ENCODE measurements at places on chromosomes 4 and X.

DNA sequence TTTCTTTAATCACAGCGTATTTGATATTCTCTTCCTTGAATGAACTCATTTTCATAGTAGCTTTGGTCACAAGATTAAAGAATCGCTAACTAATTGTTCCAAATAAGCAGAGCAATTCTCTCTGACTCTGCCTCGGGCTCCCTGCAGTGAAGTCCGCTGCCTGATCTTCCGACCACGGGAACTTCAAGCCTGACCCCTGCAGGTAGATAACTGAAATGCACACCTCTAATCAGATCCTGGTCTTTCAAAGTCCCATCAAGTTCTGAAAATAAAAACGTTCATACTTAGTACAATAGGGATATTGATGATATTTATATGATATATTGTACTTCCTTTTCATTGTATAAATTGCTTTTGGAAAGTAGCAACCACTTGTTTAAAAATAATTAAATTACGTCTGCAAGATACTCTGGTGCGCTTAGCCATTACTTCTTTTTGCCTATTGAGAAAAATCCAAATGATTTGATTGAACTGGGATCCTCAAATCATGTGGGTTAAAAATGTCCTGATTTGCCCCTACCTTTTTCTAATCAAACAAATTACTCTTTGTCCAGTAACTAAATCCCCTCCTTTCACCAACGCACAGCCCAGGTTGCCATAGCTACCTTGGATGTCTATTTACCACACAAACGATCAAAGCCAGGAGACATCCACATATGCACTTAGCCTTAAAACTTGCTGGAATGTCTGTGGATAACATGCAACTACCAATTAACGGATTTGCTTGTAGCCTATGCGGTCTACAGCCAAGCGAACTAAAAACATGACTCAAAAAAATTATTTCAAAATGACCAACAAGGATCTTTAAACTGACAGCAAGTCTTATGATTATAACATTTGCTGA lies 4.2 kb downstream of the MID1 start:
- peak; percentile 70 for DNase-seq

- DNase-seq, result peak; percentile 43
Measured at GRCh38 chr4:38663090-38663800, 754 bp upstream of the KLF3 start.

DNA sequence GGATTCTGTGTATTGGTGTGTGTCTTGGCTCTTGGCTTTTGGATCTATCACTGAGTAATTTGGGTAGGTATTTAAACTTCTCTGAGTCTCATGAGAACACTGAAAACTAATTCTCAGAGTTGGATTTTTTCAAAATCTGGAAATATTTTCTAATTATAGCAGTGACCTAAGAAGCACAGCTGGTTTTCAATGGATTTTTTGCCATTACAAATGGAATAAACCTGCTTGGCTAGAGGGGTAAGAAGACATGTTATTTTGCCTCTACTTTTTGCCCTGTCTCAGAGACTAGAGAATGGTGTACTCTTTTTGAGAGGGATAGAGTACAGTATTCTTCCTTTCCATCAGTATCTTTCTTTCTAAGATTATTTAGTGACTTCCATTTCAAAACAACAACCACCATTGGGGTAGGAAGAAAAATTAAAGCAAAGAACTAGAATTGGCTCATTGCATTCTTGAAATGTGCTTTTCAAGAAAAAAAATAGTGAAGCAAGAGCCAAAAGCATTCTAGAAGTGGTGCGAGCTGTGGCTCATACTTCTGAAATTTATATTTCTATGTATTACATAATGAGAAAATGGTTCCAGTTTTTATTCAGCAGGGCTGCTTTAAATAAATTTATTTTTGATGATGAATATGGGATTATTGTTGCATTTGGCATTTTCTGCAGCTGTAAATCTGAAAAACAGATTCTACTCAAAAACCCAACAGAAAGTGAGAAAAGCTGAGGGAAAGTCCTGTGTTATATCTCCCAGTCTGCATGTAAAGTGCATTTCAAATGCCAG lies 850.2 kb upstream of the SLIT2 start:
- DNase-seq, result no peak

GRCh38 chr4:176675810-176676209 lies 116.9 kb downstream of the VEGFC start:
- DNase-seq, result no peak

- DNase-seq, result peak; percentile 82
Measured at GRCh38 chr4:30537456-30537855, 182.7 kb upstream of the PCDH7 start.

GRCh38 chr4:156293657-156294297 lies 340.1 kb upstream of the CTSO start:
- DNase-seq, result peak; percentile 96

- no peak for DNase-seq
Measured at GRCh38 chr4:10625131-10625530, 59.4 kb downstream of the CLNK start.

DNA sequence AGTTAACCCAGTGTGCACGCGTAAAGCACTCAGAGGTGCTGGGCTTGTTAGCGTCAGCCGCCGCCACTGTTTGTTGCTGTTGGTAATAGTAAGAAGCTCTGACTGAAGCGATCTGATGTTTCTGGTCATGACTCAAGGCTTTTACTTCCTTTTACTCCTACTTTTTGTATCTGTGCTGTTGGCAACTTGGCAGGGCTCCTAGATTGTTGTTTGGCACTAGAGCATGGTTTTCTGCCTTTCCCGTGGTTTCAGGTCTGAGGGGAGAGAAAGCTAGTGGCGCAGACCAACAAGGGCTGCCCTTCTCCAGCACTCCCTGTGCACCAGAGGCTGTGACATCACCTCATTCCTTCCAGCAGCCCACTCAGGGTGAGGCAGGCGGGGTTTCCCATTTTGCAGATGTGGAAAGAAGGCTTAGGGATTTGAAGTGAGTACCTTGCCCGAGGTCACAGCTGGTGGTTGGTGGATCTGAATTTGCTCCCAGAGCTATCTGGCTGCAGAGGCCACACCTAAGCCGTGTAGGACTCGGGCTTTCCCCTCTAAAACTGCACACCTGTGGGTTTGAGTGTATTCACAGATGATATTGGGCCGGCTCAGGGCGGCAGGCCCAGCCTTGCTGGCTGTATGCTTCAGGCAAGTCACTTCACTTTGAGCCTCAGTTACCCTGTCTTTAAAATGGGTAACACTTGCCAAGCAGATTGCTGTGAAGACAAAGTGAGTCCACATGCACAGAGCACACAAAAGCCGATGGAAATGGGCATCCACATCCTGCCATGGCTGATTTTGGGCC lies 51.2 kb upstream of the TADA2B start:
- peak; percentile 71 for DNase-seq

DNA sequence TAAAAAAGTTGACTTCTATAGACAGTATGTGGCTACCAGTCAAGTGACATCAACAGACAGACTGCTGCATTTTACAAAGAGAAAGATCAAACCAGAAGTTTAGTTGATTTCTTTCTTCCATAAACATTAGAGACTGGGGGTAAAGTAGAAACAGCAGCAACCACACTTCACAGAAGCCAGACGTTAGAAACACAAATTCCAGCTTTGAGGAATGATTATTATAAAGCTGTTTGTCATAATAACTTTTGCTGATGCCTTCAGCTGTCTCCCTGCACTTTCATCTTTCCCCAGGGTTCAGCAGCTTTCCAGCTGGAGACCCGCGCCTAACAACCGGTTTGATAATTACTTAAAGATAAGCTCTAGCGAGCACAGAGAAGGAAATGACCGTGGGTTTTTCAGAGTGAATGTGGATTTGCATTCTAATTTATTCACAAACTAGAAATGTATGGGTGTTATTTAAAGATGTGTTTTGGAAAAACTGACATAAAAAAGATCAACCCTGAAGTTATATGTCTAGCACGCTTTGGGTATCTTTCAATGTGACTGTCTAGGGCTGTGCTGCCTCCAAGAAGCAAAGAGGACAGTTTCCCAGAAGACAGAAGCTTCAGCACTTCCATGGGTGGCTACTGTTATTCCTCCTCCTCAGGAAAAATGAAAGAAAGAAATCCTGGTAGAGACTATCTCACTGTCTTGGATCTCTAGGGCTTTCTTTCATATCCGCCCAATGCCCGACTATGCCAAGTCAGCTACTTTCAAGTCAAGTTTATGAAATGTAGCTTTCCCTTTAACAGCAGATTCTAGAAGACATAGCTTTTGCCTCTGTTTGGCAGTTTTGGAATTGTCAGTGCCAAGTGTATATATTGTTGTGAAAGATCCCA lies 15.0 kb upstream of the ENAM start:
- no peak for DNase-seq

DNA sequence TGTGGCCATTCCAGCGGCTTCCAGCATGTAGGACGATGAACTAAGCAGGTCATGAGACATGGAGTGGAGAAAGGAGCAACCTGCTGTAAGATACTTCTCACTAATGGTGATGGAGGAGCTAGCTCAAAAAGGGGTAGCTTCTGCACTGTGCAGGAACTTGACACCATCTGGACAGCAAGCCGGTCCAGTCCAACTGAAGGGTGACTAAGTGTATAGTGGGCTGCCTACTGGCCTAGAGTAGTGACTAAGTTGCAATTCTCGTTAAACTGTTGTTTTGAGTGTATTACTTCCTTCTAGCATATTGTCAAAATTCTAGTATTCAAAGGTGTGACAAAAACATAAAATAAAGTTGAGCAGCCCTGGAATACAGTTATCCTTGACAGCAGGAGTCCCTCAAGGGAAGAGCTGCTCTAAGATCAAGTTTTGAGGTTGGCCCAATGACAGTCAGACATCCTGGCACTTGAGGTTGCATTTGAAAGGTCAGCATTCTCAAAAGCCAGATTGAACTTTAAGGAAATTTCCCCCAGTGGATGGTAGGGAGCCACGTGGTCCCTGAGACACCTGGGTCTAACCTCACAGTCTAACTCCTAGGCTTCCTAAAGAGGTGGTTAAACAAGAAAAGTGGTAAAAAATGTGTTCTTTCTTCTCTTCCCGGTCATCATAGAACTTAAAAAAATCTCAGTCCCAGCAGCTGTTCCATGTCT lies 8.0 kb downstream of the CETN2 start:
- no peak for DNase-seq

- peak; percentile 16 for DNase-seq
Measured at GRCh38 chrX:10759141-10759799, 138.9 kb upstream of the MID1 start.

GRCh38 chrX:48695534-48695896 lies 1.0 kb upstream of the SUV39H1 start:
- no peak for DNase-seq

- DNase-seq, result peak; percentile 21
Measured at GRCh38 chrX:26783512-26784225, 567.7 kb downstream of the MAGEB5 start.

GRCh38 chr4:186902361-186902760 lies 178.7 kb upstream of the FAT1 start:
- no peak for DNase-seq

DNA sequence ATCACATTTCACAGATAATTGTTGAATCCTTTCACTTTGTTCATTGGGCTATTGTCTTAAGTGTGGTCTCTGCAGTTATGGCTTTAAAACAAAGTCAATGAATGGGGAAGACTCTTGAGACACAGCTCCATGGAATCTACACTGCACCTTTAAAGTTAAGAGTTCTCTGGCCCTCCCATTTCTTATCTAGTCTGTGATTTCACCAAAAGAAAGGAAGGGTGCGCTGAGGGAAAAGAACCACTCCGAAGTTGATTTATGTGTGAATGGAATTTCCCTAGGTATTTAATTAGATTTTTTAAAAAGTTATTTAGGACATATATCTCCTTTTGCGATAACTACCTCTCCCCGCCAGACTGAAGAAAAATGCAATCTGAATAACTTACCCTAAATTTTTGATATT lies 2.5 kb downstream of the SEPTIN11 start:
- no peak for DNase-seq

GRCh38 chrX:31563792-31564191 lies 492.0 kb upstream of the FTHL17 start:
- no peak for DNase-seq

GRCh38 chr4:53771326-53771725 lies 180.0 kb upstream of the LNX1 start:
- DNase-seq, result no peak

DNA sequence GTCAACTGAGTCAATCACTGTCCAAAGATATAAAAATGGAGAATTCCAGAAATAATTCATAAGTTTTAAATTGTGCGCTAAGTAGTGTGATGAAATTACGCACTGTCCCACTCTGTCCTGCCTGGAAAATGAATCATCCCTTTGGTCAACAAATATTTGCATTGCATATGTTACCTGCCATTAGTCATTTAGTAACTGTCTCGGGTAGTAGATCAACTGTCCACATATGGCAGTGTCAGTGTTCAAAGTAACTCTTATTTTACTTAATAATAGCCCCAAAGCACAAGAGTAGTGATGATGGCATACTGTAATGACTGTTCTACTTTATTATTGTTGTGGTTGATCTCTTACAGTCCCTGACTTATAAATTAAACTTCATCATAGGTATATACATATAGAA lies 3.4 kb downstream of the YTHDC1 start:
- DNase-seq, result peak; percentile 18

DNA sequence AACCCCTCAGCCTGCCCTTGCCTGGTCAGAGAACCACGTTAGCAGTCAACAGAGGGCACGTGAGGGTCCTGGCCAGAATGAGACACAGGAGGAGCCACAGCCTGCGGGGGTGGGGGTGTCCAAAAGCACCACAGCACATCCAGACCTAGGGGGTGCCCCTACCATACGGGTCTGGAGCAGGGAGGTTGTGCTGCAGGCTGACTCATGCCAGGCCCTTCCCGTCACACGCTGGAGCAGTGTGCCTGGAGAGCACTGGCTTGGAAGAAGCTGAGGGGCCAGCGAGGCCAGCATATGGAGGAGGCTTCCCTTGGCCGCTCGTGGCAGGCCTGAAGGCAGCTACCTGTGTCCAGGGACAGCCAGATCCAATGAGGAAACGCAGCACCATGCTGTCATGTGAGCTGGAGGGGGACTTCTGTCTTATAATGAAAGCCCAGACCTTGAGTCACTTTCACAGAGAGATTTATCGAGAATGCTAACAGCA lies 1.5 kb upstream of the IRAK1 start:
- DNase-seq, result peak; percentile 48

Measured in fibroblast of skin of abdomen (primary cell).